NCI-H748 treated with DMSO at 0.1 percent for 48 hours (cell line): ENCODE measurements at places on chromosomes 7 and 10.
A peak's percentile ranks its signal among the peaks of the same experiment; 100 is the strongest.

GRCh38 chr7:155323001-155323638 lies 25.4 kb downstream of the INSIG1 start:
- DNase-seq = no peak

- no peak for DNase-seq
Observed at GRCh38 chr10:1846032-1846431, 108.7 kb upstream of the ADARB2 start.

GRCh38 chr7:115678086-115678982 lies 352.2 kb downstream of the TFEC start:
- DNase-seq = peak; percentile 39

DNA sequence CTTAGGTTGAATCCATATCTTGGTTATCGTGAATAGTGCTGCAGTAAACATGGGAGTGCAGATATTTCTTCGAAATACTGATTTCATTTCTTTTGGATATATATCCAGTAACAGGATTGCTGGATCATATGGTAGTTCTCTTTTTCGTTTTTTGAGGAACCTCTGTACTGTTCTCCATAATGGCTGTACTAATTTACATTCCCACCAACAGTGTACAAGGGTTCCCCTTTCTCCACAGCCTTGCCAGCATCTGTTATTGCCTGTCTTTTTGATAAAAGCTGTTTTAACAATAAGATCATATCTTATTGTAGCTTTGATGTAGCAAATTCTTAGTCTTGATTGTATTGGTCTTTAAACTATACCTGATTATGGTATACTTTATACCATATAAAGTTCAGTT lies 45.3 kb downstream of the ZNRF2 start:
- no peak for DNase-seq

DNA sequence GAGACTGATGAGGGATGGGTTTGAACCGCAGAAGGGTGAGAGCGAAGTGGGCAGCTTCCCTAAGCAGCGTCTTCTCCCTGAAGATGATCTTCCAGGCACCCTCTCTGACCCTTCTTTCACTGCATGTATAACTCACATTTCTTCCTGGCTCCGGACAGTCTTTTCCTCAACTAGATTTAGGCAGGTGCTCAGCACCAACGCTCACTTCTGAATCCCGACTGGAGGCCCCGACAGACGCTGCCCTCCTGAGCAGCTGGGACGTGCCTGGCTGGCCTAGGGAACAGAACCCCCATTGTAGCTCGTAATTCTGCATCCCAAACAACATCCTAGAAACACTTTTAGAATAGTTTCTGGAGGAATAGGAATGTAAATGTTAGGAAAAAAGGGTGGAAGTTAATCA lies 206.6 kb downstream of the DIP2C start:
- DNase-seq = no peak

GRCh38 chr10:132536241-132536876 lies 1.2 kb upstream of the INPP5A start:
- no peak for DNase-seq

DNA sequence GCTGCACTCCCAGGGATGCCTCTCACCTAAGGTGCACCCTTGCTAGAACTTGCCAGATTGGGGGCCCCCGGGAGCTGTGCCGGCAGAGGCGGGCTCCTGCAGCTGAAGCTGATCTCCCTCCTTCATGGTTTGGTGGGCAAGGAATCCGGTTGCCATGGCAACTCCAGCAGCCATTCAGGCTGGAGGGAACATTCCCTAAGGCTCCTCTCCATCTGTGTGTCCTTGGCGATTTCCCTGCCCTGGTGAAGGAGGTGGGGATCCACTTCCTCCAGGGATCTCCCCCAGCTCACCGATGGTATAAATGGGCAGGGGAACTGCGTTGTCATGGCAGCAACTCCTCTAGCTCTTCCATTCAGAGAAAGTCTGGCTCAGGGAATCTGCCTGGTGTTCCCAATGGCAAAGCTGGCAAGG lies 49.6 kb upstream of the GPR158 start:
- no peak for DNase-seq

GRCh38 chr10:47359101-47359500 lies 10.9 kb downstream of the RBP3 start:
- no peak for DNase-seq

- no peak for DNase-seq
Observed at GRCh38 chr7:92835851-92836488, 403 bp downstream of the CDK6 start.

- peak; percentile 18 for DNase-seq
Observed at GRCh38 chr10:98028168-98028770, 2.2 kb downstream of the CRTAC1 start.

DNA sequence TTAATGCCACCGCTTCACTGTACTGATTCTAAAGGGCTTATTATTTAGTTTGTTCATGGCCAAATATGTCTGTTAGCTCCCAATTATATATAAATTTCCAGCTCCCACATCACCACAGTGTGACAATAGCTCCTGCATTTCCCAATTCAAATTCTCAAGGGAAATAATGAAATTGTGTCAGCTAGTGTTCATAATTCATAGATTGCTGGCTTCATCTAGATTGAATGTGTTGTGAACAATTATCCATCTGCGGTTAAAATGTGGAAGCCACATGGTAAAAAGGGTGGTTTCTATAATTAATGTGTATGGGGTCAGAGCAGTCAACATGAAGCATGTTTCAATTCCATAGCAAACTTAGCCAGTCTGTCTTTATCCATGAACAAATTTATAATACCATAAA lies 154.3 kb downstream of the SEMA3E start:
- no peak for DNase-seq

DNA sequence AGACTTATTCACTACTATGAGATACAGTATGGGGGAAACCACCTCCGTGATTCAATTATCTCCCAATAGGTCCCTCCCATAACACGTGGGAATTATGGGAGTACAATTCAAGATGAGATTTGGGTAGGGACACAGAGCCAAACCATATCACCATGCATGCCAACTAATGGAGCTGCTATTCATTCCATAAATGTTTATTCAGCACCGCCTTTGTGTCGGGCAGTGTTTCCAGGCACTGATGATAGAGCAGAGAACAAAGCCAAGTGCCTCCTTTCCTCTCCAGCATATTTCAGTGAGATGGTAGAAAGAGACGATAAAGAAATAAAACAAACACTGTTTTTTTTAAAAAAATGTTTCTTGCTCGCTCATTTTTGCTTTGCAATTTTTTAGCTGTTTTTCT lies 295.9 kb upstream of the FOXK1 start:
- DNase-seq = peak; percentile 25

DNA sequence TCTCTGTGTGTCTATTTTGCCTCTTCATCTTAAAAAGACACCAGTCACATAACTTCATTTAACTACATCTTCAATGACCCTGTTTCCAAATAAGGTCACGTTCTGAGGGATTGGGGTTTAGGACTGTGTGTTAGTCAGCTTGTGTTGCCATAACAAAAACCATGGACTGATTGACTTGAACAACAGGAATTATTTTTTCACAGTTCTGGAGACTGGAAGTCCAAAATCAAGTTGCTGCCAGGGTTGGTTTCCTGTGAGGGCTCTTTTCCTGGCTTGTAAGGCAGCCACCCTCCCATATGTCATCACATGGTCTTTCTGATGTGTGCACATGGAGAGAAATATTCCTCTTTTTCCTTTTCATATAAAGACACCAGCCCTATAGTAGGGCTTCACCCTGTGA lies 55.3 kb downstream of the REEP3 start:
- DNase-seq = no peak

DNA sequence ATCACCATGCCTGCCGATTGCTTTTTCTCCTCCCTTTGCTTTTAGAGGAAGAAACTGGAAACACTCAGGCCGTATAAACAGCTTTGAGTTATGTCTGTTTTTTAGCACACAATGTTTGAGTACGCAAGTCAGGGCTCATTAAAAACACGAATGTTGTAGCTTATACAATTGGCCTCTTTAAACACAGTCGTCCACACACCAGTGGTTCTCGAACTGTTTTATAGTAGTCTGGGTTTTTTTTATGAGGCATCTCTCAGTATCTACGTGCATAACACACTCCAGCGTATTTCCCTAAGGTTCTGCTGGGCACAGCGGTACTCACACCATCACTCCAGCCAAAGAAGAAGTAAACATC lies 13.4 kb upstream of the CARD11 start:
- DNase-seq = peak; percentile 72

GRCh38 chr10:114118514-114118913 lies 55.5 kb downstream of the CCDC186 start:
- DNase-seq = no peak

DNA sequence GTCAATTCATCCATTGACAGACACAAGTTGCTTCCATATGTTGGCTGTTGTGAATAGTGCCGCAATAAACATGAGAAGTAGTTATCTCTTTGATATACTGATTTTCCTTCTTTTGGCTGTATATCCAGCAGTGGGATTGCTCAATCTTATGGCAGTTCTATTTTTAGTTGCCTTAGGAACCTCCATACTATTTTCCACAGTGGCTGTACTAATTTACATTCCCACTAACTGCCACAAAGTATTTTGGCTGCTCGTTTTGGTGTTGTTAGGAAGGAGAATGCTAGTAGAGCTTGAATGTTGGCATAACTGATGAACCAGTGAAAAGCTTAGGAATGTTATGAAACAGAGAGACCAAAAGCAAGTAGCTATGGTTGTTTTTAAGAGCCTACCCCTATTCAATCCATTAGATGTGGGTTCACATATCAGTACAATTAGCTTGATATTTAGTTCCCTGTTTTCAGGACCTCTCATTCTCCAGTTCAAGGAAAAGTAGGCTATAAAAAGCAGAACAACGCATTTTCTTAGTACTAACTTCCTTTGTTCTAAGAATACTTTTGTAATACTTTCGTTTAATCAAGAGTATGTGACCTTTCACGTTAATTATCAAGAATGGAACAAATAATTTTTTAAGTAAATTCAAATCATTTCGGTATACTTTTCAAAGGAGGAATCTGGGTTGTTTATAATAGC lies 100.3 kb downstream of the FAS start:
- no peak for DNase-seq

GRCh38 chr10:86047588-86047987 lies 319.0 kb downstream of the GRID1 start:
- no peak for DNase-seq

DNA sequence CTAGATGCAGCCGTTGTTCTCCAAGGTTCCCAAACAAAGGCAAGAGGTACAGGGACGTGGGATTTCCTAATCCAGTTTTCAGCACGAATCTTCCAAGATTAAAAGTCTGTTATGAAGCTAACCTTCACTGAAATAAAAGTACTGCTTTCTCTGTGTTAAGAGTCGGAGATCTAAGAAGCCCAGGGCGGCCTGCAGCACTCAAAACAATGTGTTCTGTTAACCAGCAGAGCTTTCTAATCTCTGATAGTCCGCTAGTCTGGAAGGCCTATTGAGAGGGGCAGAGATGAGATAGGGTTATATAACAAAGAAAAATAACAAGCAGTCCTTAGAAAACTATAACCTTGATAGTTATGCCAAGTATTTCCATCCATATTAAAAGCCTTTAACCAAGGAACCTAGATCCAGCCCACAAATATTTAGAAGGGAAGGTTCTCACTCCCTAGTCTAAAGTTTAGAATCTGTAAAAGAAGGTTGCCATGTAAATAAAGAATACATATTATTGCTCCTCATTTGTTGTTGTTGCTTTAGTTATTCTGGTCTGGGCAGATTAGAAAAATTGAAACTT lies 106.3 kb upstream of the SVIL start:
- no peak for DNase-seq

GRCh38 chr10:70174058-70174741 lies 3.9 kb upstream of the SAR1A start:
- DNase-seq = no peak

DNA sequence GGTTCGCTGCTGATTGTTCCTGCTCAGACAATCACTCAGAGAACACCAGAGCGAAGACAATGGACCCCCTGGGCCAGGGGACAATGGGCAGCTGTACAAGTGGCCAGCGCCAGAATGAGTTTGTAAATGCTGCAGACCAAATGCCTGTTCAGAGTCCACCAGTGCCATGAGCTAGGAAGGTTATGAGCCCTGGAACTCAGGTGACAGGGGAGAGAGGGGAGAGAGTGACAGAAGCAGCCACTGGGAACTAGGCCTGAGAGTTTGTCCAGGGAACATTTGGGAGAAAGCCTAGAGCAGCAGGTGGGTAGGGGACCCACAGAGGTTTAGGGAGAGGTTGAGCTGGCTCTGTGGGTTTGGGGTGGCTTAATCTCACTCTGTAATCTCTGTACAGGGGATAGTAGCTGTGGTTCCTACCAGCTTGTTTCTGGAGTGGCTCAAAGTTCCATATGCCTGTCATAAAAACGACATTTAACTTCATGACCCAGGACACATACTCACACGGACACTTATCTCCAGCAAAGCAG lies 60.4 kb downstream of the C10orf105 start:
- DNase-seq = no peak

DNA sequence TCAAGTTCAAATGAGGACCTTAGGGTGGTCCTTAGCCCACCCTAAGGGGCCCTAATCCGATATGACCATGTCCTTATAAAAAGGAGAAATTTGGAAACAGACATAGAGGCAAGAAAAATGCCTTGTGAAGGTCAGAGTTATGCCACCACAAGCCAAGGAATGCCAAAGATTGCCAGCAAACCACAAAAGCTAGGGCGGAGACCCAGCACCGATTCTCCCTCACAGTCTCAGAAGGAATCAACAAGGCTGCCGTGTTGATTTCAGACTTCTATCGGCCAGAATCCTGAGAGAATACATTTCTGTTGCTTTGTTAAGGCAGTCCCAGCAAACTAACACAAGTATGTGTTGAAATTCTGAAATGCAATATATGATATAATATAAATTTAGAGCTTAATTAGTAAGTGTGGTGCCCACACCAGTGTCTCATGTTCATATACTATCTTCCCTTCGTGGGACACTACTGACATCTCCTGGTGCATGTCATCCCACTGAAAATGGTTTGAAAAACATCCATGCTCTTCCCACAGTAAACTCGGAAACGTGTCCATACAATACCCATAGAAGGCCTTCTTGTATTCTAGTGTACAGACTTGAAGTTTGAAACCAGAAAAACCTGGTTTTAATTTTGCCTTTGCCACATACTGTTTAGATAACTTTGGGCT lies 349.0 kb downstream of the TNS3 start:
- DNase-seq = no peak

DNA sequence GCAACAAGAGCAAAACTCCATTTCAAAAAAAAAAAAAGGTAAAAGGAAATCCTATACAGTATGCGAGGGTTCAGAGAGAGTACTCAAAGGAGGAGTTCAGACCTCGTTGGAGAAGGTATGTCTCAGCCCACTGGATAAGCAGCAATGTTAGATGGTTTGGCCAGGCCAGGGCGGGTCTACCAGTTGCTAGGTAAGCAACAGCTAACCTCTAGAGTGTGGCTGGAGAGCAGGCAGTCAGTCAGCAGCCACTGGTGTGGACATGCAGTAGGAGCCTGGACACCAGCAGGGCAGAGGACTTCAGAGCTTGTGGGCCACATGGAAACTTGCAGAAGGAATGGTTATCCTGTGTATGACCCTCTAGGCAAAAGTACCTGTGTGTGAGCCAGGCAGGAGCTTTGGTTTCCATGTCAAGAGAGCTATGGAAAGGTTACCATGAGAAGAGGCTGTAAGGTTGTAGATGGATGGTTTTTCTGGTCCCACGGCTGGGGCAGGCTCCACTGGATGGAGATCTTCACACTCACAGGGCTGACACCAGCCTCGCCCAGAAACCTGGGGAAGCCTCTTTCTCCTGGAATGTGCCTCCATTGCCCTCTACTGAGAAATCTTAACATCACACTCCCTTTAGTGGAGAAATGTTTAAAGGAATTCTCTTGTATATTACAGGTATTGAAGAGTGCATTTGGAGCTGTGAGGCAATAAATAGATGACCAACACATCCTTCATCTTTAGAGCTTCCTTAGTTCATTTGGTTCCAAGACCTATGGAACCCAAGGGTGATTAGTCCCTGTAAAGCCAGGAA lies 63.6 kb downstream of the CCDC186 start:
- DNase-seq = no peak

- no peak for DNase-seq
Observed at GRCh38 chr10:68560186-68560942, at the start of gene TET1. TET1 (plus strand) TSS chr10:68560337; CDS start chr10:68572339, 12,002 bp downstream.

- DNase-seq = no peak
Observed at GRCh38 chr10:31921031-31921430, 7.6 kb downstream of the ARHGAP12 start.
